ENCODE measurements at places on chromosomes 4 and X. TPM values are rescaled to one million over a fixed set of nuclear protein-coding genes. Genes with fewer than 3 reads are reported as not detected.

Gene ENPEP
- 5.0 TPM for total RNA-seq

Gene NR3C2
- total RNA-seq = 10.8 TPM

Gene TCEANC
- 7.1 TPM for total RNA-seq

Gene ASMT
- not detected for total RNA-seq

Gene MTHFD2L
- total RNA-seq = 20.1 TPM

Gene GPRIN3
- 3.6 TPM for total RNA-seq

Gene ARMCX4
- total RNA-seq = 12.3 TPM

Gene SSX4
- not detected for total RNA-seq

Gene CA5B
- total RNA-seq = 4.9 TPM

Gene NEUROG2
- not detected for total RNA-seq

All from esophagus muscularis mucosa (tissue), 4 donors.